AG04449 (cell line): ENCODE measurements at places on chromosomes 1 and 21.

DNA sequence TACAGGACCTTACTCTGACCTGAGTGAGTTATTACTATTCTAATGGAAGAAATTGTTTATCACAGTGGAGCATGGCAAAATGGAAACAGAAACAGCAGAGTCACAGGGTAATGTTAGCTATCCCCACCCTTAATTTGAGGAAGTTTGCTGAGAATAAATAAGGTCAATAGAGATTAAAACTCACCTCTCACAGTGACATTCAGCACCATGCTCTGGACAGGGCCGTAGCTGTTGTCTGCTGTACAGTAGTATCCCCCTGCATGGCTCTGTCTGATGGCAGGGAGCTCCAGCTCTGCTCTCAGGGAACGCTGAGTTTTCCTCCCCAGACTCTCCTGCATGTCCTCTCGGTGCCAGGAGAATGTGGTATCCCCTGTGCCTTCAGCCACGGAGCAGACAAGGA lies 11.9 kb downstream of the FCRL4 start:
- DNase-seq, result no peak

GRCh38 chr1:157113631-157114030 lies 14.0 kb upstream of the ETV3L start:
- no peak for DNase-seq

- DNase-seq, result no peak
Observed at GRCh38 chr1:53408755-53409129, 50.5 kb upstream of the DMRTB1 start.

- no peak for DNase-seq
Observed at GRCh38 chr1:2300851-2301606, 72.9 kb downstream of the SKI start.

DNA sequence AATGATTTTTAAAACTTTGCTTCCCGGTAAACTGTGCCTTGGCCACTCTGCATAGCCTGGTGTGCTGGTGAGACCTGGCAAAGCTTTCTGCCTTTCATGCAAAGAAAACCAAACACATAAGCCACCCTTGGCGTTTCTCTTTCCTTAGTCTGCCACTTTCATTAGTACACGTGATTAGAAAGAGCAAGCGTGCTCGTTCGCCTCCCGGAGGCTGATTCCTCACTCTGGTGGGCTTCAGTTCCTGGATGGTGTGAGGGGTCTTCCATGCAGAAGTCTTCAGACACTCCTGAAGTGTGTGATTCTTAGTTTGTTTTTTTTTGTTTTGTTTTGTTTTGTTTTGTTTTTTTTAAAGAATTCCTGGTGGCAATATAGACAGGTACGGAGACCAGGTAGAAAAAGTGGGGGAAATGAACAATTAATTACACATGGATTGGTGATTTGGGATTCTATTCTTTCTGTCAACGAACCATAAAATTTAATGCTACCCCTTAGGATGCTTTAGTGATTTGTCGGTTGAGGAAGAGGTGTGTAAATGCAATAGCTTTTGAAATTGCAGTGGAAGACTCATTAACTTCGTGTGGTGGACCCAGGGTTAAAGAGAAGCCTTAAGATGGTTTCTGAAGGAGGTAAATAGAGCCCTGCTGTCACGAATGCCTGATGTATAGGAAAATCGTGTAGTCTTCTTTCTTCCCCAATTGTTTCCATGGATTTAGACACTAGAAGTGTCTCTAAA lies 2.1 kb downstream of the GALNT2 start:
- no peak for DNase-seq

DNA sequence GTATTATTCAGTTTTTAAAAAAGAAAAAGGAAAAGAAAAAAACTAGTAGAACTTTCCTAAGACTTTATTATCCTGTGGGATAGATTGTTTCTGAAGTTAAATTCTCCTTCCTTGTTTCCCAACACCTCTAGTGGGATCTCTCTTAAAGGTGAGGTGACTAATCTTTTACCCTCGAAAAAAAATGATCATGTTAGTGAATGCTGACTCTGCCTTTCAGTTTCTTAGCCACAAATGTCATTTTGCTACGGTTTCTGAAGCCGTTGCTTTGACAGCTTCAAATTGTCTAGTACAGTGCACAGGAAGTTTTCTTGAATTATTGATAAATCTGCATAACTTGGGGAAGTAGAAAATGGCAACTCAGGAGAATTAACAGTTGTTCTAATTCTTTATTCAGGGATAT lies 13.0 kb upstream of the NEK7 start:
- DNase-seq, result no peak

- DNase-seq, result no peak
Observed at GRCh38 chr1:100284591-100284990, 18.6 kb downstream of the RTCA start.

- DNase-seq, result no peak
Observed at GRCh38 chr1:22489823-22490222, 38.2 kb downstream of the ZBTB40 start.

DNA sequence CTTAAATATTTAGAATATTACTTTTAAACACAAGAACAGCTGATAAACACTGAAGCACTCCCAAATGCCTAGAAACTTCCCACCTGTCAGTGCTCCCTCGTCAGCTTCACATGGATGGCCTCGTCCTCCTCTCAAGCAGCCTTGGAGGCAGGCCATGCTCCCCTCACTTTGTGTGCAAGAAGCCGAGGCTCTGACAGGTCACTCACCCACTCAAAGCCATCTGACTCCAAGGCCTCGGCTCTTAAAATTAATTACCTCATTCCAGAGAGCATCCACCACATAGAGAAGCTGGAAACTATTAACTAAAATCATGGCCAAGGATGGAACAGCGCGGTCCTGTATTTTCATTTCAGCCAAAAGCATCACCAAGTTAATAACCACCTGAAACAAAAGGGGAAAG lies 17.8 kb downstream of the LBR start:
- no peak for DNase-seq

- no peak for DNase-seq
Observed at GRCh38 chr1:65827346-65827745, 34.7 kb downstream of the PDE4B start.
